ENCODE measurements at places on chromosomes 1 and 21.

- DNase-seq: no peak
Measured at GRCh38 chr1:228105996-228106799, 2.9 kb downstream of the MRPL55 start.

GRCh38 chr1:155004352-155005075 is 1.9 kb downstream of the ZBTB7B start:
- no peak for DNase-seq

DNA sequence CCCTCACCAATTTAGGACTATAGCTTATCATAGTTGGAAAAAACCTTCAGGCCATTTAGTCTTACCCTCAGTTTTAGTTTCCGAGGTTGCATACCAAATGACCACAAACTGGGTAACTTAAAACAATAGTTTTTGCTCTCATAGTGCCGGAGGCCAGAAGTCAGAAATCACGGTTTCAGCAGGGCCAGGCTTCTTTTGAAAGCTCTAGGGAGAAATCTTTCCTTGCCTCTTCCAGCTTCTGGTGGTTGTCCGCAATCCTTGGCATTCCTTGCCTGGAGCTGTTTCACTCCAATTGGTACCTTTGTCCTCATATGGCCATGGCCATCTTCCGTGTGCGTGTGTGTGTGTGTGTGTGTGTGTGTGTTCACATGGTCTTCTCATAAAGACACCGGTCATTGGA is 12.4 kb upstream of the PLXNA2 start:
- DNase-seq: no peak

DNA sequence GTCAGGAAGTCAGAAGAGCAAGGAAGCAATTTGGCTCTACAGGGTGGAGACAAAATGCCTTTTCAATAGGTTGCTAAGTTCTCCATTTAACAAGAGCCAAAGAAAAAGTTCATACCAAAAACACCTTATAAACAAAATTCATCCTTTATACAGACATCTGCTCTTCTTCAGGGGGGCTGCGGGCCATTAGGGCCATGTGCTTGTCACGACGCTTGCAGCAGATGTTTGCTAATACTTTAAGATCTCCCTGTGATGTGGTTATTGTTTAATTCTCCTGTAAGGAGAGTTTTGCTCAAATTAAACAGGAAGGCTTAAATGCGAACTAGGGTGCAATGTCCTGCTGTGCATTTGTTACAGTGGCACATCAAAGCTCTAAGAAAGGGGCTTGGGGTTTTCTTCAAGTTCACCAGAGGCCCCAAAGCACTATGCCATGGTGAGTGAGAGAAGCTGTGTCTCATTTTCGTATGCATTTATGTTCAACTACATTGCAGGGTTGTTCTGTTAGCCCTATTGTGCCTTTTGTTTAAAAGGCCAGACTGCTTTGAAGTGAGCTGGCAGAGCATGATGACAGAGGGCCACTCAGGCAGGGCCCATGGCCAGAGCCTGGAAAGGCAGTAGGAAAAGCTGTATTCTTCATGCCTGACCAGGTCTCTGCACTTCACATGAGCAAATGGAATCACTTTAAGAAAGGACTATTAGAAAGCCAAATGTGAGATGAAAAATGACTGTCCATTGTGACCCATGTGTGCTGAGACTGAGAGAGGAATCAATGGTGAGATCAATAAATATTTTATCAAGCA is 24.8 kb upstream of the NTPCR start:
- DNase-seq: no peak

DNA sequence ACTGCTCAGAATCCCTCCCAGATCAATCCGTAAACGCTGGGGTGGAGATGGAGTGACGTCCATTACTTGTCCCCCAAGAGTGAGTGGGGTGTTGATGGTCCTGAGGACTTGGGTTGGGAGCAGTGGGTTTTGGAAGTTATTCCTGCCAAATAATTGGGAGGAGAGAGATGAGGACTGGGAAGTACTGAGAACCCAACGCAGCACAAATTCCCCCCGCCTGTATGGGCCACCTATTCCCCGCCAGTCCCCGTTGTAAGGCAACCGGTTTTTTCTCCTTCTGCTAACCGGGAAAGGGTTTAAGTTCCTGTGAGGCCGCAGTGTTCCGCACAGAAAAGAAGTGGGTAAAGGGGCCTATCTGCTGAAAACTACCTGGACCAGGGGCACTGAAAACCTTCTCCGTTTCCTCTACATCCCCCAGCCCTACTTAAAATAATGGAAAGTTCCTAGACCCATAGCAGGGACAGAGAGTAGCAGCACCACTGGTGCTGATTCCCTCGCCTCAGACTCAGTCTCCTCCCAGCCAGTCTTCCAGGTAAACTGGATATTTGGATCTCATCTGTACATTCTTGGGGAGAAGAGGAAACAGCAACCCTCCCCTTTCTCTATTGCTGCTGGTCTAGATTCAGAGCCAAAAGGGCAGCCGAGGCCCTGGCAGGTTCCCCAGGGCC is 738 bp downstream of the LURAP1 start:
- no peak for DNase-seq

DNA sequence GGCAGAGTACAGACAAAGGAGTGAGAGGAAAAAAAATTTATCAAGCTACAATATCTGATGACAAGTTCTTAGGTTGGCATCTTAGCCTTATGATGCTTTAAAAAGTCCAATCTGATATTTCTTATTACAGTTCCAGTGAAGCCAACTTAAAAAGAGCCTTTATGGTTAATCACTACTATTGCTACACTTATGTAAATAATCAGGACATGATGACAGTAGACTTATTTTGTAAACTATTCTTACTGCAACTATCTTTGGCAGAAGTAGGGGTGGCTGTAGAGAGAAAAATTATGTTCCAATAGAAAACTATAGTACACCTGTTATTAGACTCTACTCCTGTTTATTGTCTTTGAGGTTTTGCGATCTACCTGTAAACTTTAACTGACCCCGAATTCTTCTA is 25.8 kb upstream of the NUF2 start:
- DNase-seq: no peak

GRCh38 chr1:3078430-3078861 is 9.4 kb downstream of the PRDM16 start:
- DNase-seq: no peak

DNA sequence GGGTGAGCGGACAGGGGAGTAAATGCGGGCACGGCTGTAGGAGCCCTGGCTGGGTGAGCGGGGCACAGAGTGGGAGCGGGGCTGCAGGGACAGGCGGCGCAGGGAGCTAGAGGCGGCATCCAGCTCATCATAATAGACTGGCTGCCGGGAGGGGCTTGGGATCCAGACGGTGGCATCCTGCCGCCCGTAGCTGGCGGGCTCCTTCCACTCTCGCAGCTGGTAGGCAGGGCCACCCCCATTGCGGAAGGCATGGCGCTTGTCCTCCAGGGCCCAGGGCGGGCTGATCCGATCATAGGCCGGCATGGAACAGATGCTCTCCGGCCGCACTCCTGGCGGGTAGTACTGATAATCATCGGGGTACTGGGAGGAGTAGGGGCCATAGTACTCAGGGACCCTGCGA is 43.7 kb upstream of the GOLT1A start:
- no peak for DNase-seq

All from stimulated activated naive CD4-positive, alpha-beta T cell treated with Interleukin-2 at 50 U/mL for 16 hours (primary cell).